Suprapubic skin (tissue), 4 donors: ENCODE measurements at places on chromosomes 16 and 17.

- no peak for DNase-seq
Observed at GRCh38 chr16:13018026-13018425, 116.6 kb downstream of the SHISA9 start.

- DNase-seq = peak; percentile 80
Observed at GRCh38 chr17:21304091-21304490, 19.6 kb downstream of the MAP2K3 start.

DNA sequence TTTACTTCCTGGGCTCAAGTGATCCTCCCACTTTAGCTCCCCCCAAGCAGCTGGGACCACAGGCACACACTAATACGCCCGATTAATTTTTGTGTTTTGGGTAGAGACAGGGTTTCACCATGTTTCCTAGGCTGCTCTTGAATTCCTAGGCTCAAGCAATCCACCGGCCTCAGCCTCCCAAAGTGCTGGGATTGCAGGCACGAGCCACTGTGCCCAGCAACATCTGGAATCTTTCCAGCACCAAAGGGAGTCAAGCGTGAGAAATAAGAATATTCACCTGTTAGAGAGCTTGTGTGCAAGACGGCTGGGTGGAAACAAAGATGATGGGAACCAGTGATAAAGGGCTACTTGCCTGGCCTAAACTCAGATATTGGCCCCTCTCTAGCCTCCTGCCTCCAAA is 14.2 kb upstream of the ALOX12B start:
- DNase-seq = no peak

DNA sequence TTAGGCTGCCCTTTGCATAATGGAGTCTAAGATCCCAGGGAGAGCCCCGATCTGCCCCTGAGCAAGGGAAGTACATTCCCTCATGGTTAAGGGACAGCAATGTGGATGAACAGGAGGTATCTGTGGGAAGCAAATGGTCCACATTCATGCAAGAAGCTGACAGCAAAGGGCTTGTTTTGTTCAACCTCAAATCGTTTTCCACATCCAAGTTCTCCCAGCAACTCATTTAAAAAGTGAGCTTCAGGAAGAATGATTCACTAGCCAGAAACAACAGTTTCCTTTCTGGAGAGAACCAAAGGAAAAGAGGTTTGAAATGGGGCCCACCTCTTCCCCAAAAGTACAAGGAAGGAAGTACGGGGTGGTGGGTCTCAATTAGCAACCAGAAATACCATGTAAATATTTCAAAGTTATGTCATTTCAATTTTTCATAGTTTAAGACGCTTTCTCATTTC is 9.4 kb downstream of the HSPB9 start:
- no peak for DNase-seq

GRCh38 chr17:44910231-44911106 is 4.8 kb downstream of the GFAP start:
- no peak for DNase-seq

DNA sequence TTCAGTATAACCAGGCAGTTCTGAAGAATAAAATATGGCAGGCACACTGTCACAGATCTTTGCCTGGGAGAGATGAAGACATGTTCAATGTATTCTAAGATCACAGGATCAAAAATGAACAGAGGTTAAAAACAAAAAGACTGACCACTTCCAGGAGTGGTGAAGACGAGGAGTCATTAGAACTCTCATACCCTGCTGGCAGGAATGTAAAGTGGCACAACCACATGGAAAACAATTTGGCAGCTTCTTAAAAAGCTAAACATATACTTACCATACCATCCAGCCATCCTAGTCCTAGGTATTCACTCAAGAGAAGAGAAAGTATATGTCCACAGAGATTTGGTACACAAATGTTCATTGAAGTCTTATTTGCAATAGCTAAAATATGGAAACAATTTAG is 406.3 kb downstream of the NPIPA8 start:
- no peak for DNase-seq

GRCh38 chr17:80968602-80969029 is 23.0 kb upstream of the CHMP6 start:
- no peak for DNase-seq

GRCh38 chr17:31318298-31318801 is 3.1 kb downstream of the EVI2A start:
- no peak for DNase-seq
